ENCODE measurements at places on chromosomes 7 and 10.

- DNase-seq = no peak
These were observed 266.4 kb upstream of the TCERG1L start for GRCh38 chr10:131577786-131578471.

- no peak for DNase-seq
These were observed 978.7 kb upstream of the AUTS2 start for GRCh38 chr7:68619526-68619925.

- DNase-seq = no peak
These were observed 40.3 kb downstream of the SGCE start for GRCh38 chr7:94615666-94616065.

DNA sequence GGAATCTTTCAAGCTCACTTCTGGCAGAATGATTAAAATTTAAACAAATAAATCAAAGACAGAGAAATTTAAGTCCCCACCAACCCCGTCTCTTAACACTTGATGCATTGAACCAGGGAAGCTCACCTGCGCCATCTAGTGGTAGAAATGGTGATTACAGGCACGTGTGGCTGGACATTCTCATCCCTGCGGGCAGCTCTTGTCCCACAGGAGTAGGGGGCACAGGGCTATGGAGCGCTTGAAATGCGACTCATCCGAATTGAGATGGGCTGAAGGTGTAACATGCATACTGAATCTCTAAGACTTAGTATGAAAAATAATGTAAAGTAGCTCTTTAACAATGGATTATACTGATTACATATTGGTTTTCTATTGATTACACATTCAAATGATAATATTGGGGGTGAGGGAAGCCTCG lies 24.8 kb upstream of the SLIT1 start:
- DNase-seq = no peak

DNA sequence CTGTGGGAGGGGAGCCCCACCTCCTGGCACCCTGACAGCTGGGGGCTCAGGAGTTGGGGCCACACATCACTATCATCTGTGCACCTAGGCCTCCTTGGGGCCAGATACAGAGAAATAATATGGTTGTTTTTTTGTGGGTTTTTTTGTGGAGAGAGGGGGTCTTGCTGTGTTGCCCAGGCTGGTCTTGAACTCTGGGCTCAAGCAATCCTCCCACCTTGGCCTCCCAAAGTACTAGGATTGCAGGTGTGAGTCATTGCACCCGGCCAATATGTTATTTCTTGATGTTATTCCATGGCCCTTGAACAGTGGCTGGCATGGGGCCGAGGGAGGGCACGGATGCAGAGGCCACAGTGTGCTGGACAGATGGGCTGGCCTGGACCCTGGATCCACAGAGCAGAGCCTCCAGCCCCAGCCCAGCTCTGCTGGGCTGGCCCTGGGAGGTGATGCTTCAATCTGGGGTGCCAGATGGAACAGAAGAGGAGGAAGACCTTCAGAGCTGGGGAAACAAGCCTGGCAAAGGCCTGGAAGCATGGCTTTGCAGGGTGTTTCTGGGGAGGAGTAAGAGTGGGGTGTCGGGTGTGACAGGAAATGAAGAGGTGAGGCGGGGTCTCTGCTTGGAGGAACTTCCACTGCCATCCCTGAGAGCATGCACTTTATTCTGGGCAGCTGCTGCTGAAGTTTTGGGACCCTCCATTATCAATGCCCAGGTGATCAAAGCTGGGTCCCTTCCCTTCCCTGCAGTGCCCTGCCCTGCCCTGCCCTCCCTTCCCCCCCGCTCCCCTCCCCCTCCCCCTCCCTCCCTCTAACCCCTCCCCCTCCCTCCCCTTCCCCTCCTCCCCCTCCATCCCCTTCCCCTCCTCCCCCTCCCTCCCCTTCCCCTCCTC lies 3.7 kb upstream of the FZD9 start:
- DNase-seq = no peak

- DNase-seq = no peak
These were observed 4.7 kb upstream of the NOS3 start for GRCh38 chr7:150986099-150986512.

DNA sequence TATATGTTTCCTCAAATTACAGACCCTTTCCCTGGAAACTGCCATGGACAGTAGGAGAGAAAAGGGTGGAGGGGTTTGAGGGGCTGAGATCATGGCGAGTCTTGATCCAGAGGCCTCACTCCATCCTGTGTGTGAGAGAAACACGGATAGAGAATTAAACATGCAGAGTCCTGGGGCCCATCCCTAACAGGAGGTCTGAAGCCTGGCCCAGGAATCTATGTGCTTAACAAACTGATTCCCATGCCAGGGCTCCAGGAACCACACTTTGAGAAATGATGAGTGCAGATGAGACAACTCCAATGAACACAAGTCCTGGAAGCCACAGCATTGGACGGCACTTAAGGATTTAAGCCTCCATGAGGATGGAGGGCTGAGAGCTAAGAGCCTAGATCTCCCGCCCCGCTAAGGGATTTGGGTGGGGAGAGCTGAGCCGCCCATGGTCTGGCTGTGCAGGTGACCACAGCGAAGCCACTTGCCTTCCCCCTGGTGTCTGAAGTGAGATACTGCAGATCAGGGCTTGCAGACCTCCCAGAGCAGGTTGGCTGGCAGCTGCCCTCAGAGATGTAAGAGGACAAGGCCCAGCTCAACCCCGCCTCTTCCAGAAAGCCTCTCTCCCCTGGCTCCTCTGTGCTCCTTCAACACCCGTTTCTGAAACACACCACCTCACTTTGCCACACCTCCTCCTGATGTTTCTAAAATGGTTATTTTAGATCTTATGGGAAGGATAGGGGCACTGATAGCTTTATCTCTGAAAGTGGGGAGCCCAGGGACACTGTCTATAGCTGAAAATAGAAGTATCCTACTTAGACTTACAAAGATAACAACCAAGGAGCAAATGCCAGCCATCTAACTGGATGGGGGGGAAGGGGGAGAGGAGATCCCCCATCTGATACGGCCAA lies 24.8 kb upstream of the EIF5AL1 start:
- DNase-seq = no peak

DNA sequence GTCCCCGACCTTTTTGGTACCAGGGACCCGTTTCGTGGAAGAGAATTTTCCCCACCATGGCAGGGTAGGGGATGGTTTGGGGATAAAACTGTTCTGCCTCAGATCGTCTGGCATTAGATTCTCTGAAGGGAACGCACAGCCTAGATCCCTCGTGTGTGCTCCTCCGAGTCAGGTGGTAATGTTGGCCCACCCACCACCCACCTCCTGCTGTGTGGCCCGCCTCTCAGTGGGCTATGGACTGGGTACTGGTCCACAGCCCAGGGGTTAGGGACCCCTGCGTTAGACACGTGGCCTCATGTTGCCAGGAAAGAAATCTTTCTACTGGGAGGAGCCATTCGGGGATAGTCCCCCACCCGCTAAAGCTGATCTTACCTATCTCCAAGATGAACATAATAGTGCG lies 27.0 kb downstream of the PFKFB3 start:
- no peak for DNase-seq

DNA sequence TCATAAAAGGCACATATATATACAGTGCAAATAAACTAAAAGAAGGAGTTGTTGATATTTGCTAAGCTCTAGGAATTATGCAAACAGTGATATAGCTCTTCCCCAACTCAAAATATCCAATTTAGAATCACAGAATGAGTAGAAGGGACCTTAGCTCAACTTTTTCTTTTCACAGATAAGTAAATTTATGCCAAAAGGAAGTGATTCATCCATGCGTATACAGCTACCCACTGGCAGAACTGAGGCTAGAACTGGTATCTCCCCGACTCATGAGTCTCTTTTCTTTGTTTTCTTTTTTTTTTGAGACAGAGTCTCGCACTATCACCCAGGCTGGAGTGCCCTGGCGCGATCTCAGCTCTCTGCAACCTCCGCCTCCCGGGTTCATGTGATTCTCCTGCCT lies 54.2 kb upstream of the SVIL start:
- no peak for DNase-seq

- DNase-seq = peak; percentile 22
These were observed 2.8 kb downstream of the ASIC3 start for GRCh38 chr7:151051108-151051507.

DNA sequence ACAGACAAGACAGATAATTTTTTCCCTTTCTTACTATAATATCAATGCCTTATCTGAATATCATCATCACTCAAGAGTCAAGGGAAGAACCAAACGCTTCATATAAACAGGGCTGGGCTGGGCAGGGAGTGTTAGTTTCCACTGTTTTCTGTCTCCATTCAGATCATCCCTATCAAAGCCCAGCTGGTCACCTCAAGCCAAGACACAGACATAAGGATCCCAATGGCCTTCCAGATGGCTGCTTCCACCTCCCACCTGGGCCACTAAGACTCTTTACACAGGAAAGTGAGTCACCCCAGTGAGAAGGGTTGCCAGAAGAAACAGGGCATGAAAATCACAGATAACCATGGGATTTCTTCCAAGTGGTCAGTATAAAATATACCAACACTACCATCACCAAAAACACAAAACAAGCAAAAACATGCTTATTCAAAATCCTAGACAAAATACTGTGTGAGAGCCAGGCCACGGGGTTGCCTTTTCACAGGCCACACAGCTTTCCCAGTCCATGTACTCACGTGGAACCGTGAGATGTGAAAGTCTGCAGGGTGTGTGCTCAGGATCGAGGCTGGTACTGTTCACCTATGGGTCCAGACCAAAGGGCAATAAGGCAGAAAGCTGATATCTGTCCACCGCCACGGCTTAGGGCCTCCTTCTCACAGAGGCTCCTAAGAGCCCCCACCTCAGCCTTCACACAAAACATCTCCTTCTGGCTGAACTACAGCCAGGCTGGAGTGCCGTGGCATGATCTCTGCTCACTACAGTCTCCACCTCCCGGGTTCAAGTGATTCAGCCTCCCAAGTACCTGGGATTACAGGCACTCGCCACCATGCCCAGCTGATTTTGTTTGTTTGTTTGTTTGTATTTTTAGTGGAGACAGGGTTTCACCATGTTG lies 5.7 kb downstream of the PRSS1 start:
- DNase-seq = no peak

DNA sequence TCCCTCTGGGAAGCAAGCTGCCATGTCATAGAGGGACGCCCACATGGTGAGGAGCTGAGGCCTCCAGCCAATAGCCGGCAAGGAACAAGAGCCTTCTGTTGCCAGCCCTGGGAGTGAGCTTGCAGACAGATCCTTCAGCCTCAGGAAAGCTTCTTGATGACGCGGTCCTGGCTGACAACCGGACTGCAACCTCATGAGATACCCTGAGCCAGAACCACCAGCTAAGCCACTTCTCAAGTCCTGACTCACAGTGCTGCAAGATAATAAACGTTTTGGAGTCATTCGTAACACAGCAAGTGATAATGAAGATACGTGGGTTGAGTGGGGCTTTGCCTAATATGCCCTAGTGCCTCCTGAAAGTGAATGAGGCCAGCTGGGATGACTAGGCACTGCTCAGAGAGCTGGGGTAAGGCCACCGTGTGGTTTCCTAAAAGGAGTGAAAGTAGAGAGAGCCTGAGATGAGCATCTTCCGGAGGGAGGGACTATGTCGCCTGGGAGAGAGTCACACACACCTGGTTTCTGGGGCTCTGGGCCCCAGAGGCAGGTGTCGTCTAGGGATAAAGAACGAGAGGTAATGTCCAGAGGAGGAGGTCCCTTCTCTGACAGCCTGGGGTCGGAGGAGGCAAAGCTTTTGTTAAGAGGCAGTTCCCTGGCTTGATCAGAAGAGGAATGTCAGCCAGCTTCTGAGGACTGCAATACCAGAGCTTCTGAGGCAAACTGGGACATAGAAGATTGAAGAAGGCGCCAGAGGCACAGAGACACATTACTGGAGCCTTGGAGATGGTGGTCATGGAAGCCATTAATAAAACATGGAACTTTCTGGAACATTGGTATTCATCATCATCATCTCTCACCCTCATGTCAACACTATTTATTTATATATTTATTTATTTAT lies 53.6 kb downstream of the PYROXD2 start:
- DNase-seq = peak; percentile 80

- DNase-seq = no peak
These were observed 24.1 kb downstream of the TBATA start for GRCh38 chr10:70761031-70761601.

DNA sequence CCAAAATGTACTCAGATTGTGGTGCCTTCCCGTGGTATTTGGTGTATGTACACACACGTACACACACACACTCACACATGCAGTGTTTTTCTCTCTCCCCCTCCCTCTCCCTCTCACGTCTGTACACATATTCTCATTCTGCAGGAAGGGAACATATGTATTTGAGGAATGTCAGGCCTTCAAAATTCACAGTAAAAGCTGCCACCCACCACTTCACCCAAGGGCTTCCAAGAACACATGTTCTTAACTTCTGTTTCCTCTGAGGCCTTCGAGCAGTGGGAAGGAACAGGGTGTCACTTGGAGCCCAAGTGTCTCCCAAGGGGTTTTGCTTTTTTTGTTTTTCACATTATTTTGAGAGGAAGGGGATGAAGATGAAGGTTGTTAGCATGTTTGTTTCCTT lies 198.9 kb downstream of the TCF7L2 start:
- no peak for DNase-seq

DNA sequence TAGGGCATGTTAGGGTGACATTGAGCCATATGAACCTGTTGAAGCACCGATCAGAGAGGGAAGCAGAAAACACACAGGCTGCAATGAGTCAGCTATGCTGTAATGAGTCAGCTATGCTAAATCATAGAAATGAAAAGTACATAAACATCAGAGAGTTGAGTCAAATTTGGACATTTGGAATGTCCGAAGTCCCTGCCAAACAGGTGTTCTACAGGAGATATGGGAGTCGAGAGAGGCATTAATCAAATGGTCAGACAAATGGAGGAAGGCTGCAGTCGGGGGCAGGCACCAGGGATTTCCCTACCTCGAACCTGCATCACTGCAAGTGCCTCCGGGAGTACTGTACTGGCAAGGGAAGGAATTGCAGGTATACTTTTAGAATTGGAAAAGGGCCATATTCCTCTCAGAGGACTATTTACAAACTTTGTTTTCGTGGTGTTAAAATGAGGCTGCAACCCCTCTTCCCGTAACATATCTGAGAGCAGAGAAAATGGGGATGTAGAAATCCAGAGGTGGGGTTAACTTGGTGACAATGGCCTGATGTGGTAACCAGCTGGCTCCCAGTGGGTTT lies 8.8 kb upstream of the ZC3HAV1 start:
- DNase-seq = no peak

DNA sequence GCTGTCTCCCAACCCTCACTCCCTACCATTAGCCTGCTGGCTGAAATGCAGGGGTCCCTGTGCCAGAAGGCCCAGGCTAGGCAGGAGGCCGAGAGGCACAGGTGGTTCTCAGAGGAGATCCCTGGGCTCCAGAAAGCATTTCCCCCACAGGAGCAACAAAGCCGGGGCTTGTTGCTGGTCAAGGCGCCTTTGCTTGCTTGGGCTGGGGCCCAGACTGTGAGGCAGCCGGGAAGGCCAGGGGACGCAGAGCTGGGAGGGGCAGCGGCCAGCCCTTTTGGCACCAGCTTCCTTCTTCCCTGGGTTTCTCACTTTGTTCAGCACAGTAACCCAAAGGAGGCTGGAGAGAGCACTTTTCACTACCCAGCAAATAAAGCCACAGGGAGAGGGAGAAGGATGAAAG lies 48.6 kb downstream of the FBXW4 start:
- no peak for DNase-seq

Measured in GOT3 (cell line).